ENCODE measurements at places on chromosomes 12 and 14. TPM values are rescaled to one million over a fixed set of nuclear protein-coding genes. Genes with fewer than 3 reads are reported as not detected.

CLEC2A gene
- total RNA-seq: not detected

DPF3 gene
- total RNA-seq: 30.5 TPM

ACOT4 gene
- total RNA-seq: 3.9 TPM

COX8C gene
- not detected for total RNA-seq
